ENCODE measurements at places on chromosomes 3 and 15.

- no peak for DNase-seq
Measured at GRCh38 chr3:13262493-13263211, 157.5 kb downstream of the NUP210 start.

- no peak for DNase-seq
Measured at GRCh38 chr3:109382588-109382987, 45.2 kb upstream of the DPPA4 start.

GRCh38 chr15:31373096-31373865, 46.6 kb downstream of the KLF13 start:
- DNase-seq: no peak

GRCh38 chr3:32630266-32630665, 54.7 kb upstream of the CNOT10 start:
- DNase-seq: no peak

DNA sequence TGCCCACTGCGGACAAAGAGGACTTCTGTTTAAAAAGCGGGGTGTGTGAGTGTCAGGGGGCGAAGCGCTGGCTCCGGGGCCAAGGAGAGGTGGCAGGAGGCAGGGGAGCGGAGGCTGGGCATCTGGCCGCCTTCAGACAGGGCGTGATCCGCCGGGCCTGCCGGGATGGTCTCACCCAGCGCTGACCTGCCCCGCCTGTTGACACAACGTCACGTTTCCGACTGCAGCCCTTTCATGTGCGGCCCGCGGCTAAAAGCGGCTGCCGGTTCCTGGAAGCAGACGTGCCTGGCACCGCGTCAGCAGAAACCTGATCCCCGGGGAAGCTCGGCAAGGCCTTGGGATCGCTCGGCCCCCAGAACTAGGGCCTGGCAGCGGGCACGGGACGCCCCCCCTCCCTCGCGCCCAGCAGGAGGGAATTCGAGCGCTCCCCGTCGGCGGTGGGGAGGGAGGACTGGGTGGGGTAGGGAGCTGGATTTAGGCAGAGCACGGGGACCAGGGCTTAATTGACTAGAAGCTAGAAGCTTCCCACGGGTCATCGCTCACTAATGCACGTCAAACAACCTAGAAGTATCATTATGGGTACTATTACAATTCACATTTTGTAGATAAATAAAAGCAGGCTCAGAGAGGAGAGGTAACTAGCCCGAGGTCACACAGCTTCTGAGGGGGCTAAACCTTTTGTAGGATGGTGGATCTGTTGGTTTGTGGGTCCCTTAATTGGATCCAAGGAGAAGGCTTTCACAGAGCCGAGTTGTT, 7.7 kb downstream of the BHLHE40 start:
- no peak for DNase-seq

DNA sequence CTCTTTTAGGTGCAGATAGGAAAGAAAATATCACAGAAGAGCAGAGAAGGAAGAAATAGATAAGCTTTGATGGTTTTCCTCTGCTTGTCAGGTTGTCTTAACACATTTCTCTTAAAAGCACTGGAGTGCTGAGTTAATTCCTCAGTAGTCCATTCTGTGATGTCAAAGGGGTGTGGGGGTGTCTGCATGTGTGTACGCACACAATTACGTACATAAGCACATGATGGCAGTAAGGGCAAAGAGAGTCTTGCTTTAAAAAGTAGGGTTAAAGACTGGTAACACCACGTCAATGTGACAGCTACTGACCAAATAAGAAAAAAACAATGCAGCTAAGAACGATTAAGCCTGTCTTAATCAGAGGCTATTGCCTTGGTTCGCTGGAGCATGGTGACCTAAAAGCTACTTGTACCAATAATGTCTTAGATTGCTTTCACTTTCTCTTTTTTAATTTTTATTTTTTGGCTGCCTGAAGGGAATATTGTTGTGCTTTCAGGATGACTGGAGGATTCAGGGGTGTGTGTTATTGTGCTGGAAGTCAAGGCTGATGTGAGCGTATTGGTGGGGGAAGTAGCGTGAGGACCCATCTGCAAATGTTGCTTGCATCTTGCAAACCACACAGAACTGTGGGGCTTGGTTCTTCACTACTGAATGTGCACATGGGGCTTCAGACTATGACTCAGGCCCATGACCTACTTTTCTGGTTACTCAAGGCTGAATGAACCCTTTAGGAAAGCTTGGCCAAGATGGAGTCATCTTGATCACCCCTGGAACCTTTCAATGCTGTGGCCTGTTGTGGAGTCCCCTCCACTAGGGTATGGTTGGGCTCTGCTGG, 417.8 kb upstream of the TPM1 start:
- no peak for DNase-seq

DNA sequence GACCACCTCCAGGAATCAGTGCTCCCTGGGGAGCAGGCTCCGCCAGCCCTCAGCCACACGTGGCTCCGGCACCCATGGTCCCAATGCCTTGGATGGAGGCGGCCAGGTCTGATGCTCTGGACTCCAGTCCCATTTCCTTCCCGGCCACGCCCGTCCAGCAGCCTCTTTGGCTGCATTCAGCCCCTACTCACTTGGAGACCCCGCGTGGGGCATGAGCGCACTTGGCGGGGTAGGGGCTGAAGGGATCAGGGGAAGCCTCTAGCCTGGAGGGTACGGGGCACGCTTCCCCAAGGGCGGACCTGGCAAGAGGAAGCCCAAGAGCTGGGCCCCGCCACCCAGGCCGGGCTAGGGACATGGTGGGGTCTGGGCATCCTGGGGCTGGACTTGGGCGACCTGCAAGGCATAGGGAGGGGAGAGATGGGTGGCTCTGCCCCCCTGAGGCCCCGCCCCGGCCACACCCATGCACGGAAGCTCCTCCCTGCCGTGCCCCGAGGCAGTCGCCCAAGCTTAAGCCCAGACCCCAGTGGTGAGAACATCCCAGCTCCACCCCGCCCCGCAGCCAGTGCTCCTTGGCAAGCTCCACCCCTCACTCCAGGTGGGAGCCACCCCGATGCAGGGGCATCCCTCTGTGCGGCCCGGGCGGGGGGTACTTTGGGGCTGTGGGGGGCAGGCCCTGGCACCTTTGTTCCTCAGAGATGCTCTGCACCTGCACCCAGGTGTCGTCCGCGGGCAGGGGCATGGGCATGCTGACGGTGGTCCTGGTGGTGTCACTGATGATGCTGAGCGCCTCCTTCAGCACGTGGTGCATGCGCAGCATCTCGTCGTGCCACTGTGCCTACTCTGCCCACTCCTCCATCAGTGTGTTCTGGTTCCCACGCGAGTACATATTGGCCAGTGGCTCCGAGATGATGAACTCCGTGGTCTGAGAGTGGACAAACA, 163.5 kb downstream of the GOLGA6L4 start:
- no peak for DNase-seq

GRCh38 chr15:67240235-67241131, 14.0 kb downstream of the AAGAB start:
- no peak for DNase-seq

- no peak for DNase-seq
Measured at GRCh38 chr15:58460116-58460790, 28.5 kb downstream of the LIPC start.

GRCh38 chr3:59843821-59844220, 794.0 kb upstream of the CFAP20DC start:
- no peak for DNase-seq

DNA sequence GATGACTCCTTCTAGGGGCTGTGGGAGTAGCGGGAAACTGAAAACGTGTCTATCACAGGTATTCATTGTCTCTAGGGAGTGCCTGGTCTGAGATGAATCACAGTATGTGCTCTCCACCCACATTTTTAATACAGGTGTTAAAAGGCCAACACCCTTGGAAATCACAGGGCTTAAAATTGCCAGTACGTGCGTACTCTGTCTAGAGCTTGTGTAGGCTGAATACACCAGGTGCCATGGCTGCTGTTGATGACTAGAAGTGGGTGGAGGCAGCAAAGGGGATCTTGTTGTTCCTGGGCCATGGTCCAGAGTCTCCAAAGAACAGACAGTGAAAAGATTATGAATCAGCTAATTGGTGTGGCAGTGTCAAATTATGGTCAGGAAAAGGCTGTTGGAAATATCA, 35.1 kb upstream of the P3H2 start:
- peak; percentile 94 for DNase-seq

GRCh38 chr15:101110681-101111569, 140.9 kb downstream of the CHSY1 start:
- DNase-seq: no peak

DNA sequence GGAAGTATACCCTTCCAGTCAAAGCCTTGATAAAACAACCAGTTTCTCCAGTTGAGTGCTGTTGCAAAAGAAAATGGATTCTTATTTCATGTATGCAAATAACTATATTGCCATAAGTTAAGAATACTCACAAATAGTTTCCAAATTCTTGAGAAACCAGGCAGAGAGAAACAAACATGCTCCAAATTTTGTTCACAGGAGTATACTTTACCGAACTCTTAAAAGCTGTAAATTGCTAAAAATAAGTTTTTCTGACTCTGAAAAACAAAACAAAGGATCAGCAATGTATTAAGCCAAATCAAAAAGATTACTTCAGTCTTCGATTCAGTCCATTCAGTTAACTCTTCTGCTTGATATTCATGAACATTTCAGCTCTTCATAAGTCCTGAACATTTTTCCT, 646.5 kb downstream of the MCTP2 start:
- DNase-seq: no peak

DNA sequence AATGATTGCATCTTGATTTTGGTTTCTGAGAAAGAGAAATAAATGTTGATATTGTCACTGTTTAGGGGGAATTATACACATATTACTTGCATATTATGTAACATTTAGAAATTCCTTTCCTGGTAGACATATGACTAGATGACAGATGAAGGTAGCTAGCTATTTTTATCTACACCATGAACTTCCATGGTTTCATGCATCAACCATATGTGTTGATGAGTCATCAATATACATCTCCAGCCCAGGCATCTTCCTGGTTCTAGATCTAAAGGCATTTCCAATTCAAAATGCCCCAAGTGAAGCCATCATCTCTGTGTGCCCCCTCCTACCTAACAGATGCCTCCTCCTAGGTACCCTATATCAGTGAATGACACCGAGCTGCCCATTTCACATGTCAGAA, 9.5 kb upstream of the ADAMTSL3 start:
- no peak for DNase-seq

DNA sequence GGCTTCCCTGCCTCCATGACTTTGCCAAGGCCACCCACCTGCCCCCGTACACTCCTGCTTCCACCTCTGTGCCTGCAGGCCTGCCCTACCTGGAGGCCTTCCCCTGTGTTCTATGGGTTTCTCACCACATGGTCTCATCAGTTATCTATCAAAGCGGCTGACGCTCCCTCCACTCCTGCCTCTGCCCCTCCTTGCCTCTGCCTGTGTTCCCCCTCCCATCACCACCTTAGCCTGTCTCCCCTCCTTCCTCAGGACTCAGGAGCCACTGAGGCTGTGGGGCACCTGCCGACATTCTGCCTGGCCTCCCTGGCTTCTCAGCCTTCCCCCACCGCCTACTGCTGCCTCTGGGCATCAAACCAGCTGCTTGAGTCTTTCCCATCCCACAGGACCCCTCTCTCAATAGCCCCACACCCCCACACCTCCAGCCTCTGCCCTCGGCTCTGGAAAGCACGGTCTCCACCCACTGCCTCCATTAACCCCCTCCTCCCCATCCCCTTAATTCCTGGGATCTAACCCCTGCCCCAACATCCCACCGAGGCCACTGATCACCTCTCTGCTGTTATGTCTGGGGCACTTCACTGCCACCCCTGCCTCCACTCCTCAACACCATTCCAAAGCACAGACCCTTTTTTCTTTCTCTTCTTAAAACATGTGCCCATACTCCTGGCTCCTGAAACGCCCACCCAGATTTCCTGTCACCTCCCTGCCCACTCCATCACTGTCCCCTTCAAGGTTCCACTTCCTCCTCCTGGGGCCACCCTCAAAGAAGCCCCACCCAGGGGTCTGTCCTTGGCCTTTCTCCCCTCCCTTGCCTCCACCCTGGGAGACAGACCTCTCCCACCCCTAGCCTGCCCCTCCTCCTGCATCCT, 24.4 kb upstream of the CYP11A1 start:
- DNase-seq: no peak

DNA sequence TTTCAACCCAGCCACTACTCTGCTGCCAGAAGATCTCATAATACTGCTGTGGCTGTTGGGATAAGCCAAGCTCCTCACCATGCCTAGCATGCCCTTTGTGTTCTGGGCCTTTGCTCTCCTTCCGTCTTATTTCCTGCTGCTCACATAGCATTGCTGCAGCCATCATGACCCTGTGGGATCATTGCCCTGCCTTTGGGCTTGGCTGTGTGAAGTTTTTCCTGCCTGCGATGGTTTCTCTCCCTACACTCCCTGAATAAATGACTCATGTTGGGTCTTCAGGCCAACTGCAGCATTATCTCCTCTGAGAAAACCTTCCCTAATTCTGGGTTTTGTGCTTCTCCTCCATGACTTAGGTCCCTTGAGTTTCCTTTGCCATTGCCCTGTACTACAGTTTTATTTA, 20.8 kb upstream of the TRA2B start:
- DNase-seq: no peak

- DNase-seq: no peak
Measured at GRCh38 chr3:160162440-160162839, 62.8 kb upstream of the C3orf80 start.

DNA sequence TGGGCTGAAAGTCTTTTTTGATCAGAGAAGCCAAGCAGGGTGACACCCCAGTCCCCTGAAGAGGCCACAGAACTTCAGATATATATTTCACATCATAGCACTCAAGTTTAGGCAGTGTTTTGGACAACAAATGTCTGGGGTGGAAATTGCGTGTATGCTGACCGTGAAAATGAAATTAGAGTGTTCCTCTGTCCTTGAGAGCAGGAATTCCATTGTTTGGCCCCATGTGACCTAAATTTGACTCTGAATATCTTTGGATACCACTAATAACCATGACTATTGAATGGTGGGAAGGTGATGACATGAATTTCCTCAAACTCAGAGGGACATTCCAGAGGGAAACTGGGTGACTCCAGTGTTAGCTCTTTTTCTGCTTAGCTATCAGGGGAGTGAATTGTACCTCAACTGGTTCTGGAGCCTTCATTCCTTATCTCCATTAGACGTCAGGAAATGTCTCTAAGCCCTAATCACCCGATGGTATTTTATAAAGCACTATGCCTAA, 263.5 kb upstream of the RASGRP1 start:
- DNase-seq: no peak

DNA sequence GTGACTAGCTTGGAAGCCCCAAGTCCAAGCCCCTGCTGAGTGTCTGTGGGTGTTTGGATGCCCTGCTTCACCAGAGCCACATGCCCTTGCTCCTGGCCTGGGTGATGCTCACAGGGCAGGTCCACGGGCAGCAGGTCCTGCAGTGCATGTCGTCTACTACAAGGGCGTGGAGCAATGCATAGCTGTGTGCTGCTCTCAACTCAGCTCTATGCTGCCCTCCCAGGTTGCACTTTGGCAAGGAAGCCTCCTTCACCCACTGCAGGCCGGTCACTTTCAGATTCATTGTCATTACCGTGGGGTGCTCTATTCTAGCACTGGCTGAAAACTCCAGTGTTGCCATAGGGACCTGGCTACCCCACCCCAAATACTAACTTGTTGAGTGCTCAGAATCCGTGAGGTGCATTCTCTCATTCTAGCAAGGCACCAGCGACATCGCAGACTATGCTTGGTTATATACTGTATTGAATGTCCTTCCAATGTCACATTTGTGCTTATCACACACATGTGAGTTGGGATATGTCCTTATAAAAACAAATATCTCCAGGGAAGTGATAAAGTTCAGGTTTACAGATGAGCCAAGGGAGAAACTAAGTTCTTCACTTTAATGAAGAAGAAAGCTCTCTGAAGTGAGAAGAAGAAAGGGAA, 51.8 kb downstream of the GRAMD1C start:
- no peak for DNase-seq

GRCh38 chr3:63576846-63577245, 75.6 kb upstream of the SNTN start:
- DNase-seq: no peak

- no peak for DNase-seq
Measured at GRCh38 chr3:73212683-73213082, 151.2 kb downstream of the EBLN2 start.

- DNase-seq: no peak
Measured at GRCh38 chr3:33699275-33699674, 18.8 kb downstream of the CLASP2 start.

All from keratinocyte (primary cell).